Effector CD4-positive, alpha-beta T cell (primary cell): ENCODE measurements at places on chromosomes 16 and 17.

- no peak for DNase-seq
Observed at GRCh38 chr17:32491371-32492263, 4.8 kb downstream of the CDK5R1 start.

DNA sequence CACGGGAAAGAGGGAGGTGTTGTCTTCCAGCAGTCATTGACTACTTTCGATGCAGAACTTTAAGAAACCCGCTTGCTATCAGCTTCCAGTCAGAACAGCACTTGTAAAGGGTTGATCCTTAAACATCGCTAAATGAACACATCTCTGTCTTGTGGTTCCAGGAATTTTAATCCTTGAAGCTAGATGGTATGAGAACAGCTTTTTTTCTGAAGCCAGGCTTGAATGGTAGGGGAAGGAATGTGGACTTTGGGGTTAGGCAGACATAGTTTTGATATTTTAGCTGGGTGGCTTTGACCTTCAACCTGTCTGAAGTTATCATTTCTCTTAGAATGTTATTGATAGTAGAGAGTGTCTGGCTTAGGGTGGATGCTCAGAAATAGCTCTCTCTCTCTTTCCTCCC lies 81.1 kb downstream of the RGS9 start:
- no peak for DNase-seq

- no peak for DNase-seq
Observed at GRCh38 chr16:82078125-82078524, 43.1 kb downstream of the HSD17B2 start.

DNA sequence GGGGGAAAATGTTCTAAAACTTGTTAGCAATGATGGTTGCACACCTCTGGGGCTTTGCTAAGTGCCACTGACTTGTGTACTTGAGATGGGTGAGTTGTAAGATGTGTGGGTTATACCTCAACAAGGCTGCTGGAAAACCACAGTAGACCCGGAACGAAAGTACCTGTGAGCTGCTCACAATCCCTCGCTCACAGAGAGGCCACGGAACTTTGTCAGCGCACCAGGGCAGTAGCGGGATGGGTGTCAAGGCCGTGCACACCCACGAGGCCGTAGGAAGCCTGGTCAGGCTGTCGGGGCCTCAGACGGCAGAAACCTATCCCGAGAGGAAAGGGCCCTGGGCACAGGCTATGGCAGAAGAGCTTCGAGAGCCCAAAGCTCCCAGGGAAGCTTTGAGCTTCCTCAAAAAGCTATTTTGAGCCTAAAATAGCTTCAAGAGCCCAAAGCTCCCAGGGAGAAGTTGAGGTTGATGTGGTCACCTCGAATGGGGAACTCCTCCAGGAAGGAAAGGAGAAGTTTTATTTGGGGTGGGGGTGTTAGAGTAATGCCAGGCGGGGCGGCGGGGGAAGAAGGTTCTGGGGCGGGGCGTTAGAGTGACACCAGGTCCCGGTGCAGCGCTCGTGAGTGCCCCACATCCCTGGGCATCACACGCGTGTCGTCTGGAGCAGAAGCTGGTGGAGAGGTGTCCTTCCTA lies 19.0 kb downstream of the CBFA2T3 start:
- no peak for DNase-seq

- DNase-seq, result no peak
Observed at GRCh38 chr16:86044241-86044671, 145.3 kb downstream of the IRF8 start.

GRCh38 chr17:46818316-46818928 lies at the start of gene WNT3:
Gene WNT3, minus strand, starts transcription at chr17:46818692. Its CDS starts 95 bp downstream, at chr17:46818597.
- no peak for DNase-seq

DNA sequence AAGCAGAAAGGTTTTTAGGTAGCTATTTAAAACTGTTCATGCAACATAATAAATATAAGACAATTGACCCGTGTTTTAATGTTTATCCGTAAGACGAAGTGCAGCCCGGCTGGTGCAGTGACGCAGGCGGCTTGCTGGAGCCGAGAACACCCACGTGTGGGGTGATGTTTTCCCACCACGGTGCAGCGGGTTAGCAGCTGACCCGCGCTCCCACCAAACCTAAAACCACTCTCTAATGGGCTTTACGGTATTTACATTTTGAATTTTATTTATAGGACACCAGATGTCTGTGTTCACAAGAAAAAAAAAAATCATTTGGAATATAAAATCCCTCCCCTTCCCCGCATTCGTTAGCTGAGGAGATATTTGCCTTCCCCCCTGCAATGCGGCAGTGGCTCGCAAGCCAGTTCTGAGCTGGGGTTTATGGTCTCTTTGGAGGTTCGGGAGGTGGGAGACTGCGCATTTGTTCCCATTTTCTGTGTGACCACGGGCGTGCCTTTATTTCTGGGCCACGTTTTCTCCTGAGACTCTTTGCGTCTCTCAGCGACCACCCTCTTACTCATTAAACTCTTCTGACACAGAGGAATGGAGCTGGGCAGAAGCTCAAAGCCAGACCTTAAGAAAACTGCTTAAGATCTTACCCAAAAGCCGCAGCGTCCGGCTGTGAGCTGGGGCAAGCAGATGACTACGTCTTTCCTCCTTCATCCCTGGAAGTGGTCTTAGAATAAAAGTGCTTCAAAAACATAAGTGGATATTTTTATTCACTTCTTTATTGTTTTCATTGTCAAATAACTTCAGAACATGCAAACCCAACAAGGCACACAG lies 301.1 kb downstream of the IRF8 start:
- no peak for DNase-seq

DNA sequence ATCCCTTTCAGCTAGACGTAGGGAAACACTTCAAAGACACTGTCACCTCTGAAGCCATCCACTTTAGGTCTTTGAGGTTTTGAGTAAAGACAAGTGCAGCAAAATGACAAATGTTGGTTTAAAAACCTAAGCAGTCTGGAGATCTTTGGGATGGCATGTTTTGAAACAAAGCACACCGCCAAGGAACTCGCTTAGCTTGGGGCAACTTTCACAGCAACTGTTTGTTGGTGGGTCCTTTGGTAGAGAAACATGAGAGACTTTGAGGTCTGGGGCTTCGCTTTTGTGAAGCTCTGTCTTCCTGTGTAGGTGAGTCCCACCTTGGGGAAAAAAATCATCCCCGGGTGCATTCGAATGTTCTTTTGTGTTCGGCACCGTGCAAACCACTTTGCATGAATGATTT lies 357.5 kb downstream of the SNX29 start:
- DNase-seq, result no peak

GRCh38 chr16:60945225-60945624 lies 1091.0 kb downstream of the CDH8 start:
- DNase-seq, result no peak

- no peak for DNase-seq
Observed at GRCh38 chr17:34374457-34374856, 11.4 kb upstream of the CCL1 start.
